Left lung (tissue), 14 donors: ENCODE measurements at places on chromosomes 2 and 18. TPM values are rescaled to one million over a fixed set of nuclear protein-coding genes. Genes with fewer than 3 reads are reported as not detected.

Gene KIAA2012
- 2.0 TPM for polyA plus RNA-seq

Gene MALT1
- 22.7 TPM for polyA plus RNA-seq

Gene UGT1A1
- 0.12 TPM for polyA plus RNA-seq

Gene MOGAT1
- not detected for polyA plus RNA-seq

Gene MAB21L4
- polyA plus RNA-seq = 2.1 TPM

Gene TMEM17
- polyA plus RNA-seq = 3.6 TPM

Gene EGR4
- not detected for polyA plus RNA-seq

Gene C1QL2
- not detected for polyA plus RNA-seq

Gene SLC11A1
- polyA plus RNA-seq = 0.70 TPM

Gene AMER3
- polyA plus RNA-seq = 0.06 TPM

Gene GPBAR1
- 1.2 TPM for polyA plus RNA-seq

Gene PTH2R
- polyA plus RNA-seq = not detected

Gene ALPI
- polyA plus RNA-seq = not detected

Gene NYAP2
- polyA plus RNA-seq = 0.04 TPM

Gene TNFRSF11A
- 4.5 TPM for polyA plus RNA-seq

Gene ACP1
- 149 TPM for polyA plus RNA-seq

Gene CLEC4F
- 0.35 TPM for polyA plus RNA-seq
